ENCODE measurements at places on chromosomes 7 and 10.

GRCh38 chr7:36601601-36602000 lies 122.7 kb downstream of the AOAH start:
- no peak for DNase-seq

DNA sequence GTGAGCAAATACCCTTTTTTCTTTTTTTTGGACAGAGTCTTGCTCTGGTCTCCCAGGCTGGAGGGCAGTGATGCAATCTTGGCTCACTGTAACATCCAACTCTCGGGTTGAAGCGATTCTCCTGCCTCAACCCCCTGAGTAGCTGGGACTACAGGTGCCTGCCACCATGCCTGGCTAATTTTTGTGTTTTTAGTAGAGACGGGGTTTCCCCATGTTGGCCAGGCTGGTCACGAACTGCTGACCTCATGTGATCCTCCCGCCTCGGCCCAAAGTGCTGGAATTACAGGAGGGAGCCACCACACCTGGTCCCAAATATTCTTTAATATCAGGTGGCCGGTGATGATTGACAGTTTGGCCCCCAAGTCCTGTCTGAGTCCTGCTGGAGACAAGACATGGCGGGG lies 6.6 kb downstream of the LAT2 start:
- no peak for DNase-seq

- DNase-seq: no peak
These were observed 56.0 kb downstream of the SORBS1 start for GRCh38 chr10:95505084-95505610.

GRCh38 chr7:155844526-155844925 lies 32.3 kb upstream of the SHH start:
- no peak for DNase-seq

DNA sequence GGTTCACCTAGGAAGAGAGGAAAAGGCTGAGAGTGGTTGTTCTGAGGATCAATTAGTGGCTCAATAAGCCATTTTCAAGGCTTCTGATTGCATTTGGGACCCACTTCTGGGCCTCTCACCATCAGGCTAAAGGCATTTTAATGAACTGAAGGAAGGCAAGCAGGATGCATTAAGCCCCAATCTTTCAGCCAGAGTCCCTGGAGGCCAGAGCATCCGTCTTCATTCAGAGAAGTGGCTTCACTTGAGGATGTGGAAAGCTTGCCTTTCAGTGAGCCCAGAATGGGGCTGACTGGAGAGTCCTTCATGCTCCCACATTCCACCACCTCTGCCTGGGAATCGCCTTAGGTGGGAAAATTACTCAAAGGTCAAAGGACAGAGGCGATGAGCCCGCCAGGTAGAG lies 41.8 kb downstream of the COL17A1 start:
- no peak for DNase-seq

Measured in activated naive CD4-positive, alpha-beta T cell (primary cell).